Fibroblast of skin of left quadriceps (primary cell): ENCODE measurements at places on chromosomes 1 and 21.

DNA sequence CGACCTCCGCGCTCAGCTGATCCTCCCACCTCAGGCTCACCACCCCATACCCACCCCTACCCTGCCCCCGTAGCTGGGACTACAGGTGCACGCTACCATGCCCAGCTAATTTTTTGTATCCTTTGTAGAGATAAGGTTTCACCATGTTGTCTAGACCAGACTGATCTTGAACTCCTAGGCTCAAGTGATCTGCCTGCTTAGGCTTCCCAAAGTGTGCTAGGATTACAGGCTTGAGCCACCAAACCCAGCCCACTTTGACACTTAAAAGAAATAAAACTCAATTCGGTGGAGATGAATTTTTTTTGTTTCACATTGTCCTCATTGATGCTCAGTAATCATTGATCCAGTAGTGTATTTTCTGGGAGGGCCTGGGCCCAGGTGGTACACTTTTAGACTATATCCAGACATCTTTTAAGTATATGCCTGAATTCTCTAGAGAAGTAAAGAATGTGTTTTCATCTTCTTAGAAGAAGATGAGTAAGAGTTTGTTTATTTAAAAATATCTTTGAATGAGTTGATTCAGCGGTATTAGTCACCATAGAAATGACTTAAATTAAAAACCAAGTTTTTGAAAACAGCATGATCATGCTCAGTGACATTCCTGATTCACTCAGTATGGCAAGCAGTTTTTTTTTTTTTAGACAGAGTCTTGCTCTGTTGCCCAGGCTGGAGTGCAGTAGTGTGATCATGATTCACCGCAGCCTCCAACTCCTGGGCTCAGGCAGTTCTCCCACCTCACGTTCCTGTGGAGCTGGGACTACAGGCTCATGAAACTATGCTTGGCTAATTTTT, 57.8 kb downstream of the EPB41 start:
- DNase-seq: peak; percentile 81

DNA sequence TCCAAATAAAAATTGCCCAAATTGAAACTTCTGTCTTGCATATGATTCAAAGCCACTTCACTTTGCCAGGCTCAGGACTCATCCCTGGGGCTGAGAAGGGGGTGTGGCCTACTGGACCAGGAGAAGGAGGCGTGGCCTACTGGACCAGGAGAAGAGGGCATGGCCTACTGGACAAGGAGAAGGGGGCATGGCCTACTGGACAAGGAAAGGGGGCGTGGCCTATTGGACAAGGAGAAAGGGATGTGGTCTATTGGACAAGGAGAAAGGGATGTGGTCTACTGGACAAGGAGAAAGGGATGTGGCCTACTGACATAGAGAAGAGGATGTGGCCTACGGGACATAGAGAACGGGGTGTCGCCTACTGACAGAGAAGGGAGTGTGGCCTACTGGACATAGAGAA, 405.3 kb downstream of the RRAGC start:
- no peak for DNase-seq

DNA sequence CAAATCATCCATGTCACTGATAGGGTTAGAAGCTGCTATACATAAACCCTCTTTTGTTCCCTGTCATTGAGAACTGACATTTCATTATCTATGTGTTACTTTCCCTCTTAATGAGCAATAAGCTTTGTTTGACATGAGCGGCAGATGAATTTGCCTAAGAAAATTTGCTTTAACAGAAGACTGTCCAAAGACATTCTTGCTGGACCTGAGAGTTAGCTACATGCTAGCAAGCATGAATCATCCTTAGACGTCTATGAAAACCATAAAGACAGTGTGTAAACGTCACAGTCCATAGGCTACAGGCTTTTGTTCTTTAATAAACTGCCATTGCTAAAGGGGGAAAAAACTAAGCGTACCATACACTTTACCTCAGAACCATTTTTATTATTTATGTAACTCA, 73.1 kb downstream of the TNFSF4 start:
- no peak for DNase-seq

DNA sequence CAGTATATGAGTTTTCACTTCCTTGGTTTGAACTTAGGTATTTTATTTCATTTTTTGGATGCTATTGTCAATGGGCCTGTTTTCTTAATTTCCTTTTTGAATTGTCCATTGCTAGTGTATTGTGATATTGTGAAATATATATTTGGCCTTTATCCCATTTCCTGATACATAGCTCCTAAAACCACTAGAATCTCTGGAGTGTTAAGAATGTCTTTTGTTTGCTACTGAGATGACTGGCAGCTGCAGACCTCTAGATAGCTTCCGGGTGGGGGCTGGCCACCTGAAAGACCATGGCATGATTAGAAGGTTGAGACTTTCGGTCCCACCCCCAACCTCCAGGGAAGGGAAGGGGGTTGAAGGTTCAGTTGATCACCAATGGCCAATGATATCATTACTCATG, 245.4 kb downstream of the KCNJ6 start:
- peak; percentile 73 for DNase-seq

- DNase-seq: no peak
These were observed 68.3 kb upstream of the KCND3 start for GRCh38 chr1:112057736-112058135.

DNA sequence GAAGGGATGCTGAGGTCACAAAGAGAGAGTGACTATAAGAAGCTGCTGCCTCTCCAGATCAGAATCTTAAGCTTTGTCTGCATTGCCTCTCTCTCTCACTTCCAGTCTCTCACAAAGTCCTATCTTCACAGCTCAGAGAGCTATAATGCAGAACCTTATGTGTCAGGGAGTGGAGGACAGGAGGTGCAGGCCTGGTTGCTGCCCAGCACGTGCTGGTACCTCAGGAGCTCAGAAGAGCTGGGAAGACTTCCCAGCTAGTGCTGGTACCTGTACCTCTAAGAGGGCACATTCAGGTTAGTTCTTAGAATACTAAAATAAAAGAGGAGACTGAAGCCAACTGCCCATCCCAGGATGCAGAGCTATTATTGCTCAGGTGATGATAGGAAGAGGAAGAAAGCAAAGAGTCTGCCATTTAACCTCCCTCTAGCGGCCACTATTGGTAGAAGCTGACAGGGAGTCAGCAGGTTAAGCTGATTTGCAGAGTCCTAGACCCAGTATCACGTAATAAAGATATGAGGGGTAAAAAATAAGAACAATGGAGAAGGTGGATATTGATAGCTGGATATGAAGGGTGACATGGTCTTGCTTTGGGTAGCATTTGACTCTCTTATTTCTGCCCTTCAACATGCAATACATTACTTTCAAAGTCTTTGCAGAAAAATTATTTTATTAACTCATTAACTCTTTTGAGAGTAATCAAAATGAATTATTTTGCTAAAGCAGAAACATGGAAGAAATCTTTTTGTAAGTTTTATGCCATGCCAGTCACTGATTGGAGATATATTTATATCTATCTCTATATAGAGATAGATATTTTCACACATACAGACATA, 138.1 kb upstream of the HMCN1 start:
- peak; percentile 5 for DNase-seq

DNA sequence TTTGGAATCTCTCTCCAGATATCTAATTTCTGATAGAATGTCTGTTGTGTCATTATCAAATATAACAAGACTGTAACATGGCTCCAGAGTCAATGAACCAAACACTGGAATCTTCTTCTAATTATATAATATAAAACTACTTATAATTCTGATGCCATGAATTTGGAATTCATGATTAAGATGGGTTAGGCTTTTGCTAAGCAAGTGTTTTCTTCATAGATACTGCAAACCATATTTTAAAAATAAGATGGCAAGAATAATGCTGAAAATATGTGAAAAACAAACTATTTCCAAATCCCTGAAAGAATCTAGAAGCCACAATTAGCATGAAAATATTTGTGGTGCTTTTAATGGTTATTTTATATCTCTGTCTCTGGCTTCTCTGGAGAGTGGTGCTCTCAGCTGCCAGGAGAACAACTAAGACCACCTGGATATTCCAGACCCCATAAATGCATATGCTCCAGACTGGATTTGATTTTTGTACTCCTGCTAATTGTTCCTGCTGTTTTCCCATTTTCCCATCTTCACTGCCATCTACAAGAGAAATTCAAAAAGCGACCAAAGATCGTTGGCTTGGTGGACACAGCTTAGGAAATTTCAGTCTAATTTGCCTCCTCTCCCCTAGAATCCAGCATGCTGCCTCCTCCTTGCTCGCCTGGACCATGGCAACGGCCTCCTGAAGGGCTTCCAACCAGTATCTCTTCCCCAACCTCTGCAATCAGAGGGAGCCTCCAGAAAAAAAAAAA, 418.9 kb downstream of the SETD4 start:
- peak; percentile 87 for DNase-seq

GRCh38 chr1:214228976-214229375, 52.0 kb upstream of the SMYD2 start:
- no peak for DNase-seq

GRCh38 chr1:234684856-234685255, 74.9 kb upstream of the IRF2BP2 start:
- DNase-seq: no peak

GRCh38 chr1:165060285-165060793, 296.2 kb downstream of the LMX1A start:
- DNase-seq: no peak

GRCh38 chr1:31745946-31746670, 18.0 kb downstream of the ADGRB2 start:
- no peak for DNase-seq

DNA sequence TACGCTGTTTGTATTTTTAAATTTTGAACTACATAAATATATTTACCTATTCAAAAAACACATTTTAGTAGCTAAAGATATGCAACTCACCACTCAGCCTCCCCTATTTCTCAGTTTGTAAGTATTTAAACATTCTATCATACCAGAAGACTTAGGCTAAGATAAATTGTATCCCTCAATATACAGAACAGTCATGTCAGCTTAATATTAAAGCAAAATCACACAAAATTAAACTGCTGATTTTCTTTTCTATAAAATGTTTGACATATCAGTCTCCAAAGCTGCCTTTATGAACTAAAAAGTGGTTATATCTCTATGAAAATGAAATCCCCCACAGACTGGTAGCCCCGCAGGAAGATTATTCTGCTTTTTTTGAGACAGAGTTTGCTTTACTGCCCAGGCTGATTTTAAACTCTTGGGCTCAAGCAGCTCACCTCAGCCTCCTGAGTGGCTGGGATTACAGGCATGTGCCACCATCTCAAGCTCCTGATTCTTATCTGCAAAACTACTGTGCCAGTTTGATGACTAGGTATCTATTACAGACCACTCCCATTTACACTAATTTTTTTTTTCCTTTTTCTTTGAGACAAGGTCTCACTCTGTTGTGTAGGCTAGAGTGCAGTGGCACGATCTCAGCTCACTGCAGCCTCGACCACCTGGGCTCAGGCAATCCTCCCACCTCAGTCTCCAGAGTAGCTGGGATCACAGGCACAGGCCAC, 37.6 kb downstream of the NRDC start:
- no peak for DNase-seq

DNA sequence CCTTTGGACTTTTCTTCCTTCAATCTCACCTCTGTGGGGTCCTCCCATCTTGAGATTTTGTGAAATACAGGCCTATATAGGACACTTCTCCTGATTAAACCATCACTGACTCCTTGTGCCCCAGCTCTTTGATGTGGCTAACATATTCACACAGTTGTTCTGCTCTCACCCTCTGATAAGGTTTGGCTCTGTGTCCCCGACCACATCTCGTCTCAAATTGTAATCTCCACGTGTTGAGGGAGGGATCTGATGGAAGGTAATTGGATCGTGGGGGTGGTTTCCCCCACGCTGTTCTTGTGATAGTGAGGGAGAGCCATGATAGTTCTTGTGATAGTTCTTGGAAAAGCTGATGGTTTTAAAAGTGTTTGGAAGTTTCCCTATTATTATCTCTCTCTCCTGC, 19.7 kb downstream of the LRRC7 start:
- no peak for DNase-seq

- no peak for DNase-seq
These were observed 96.1 kb downstream of the SLC35F3 start for GRCh38 chr1:234000557-234001041.

DNA sequence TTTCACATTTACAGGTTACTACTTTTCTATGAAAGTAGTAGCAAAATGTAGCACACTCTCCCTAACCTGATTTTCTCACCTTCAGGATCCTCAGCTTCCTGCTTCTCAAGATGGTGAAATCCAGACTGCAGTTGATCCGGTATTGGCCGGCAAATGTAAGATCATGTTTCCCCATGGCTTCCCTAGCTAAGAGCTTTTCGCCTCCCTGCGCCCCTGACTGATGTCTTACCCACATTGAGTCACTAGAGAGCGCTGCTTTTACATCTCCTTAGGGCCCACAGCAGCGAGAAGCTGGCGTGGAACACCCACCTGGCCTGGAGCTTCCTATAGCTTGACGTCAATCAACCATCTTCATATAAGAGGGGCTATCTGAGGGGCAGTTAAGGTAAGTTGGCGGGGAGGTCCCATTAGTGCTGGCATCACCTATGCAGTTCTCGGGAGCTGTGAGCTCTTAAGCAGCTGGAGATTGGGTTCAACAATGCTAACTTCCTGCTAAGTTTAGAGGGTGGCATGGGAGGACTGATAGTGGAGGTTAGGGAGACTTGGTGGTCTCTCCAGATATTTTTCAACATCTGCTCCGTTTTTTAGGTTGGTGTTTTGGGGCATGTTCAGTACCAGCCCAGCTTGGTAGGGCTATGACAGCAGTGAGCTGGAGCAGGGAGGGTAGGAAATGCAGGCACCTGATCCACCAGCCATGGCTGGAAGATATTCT, 5.5 kb downstream of the PTPN7 start:
- peak; percentile 43 for DNase-seq

- no peak for DNase-seq
These were observed 8.9 kb upstream of the LHX8 start for GRCh38 chr1:75125161-75125726.

- peak; percentile 87 for DNase-seq
These were observed 26.8 kb upstream of the ZNF697 start for GRCh38 chr1:119674835-119675289.

- no peak for DNase-seq
These were observed 14.1 kb upstream of the WNT9A start for GRCh38 chr1:227961651-227962466.

- DNase-seq: peak; percentile 2
These were observed 274.6 kb downstream of the LRRC7 start for GRCh38 chr1:69842326-69842725.

DNA sequence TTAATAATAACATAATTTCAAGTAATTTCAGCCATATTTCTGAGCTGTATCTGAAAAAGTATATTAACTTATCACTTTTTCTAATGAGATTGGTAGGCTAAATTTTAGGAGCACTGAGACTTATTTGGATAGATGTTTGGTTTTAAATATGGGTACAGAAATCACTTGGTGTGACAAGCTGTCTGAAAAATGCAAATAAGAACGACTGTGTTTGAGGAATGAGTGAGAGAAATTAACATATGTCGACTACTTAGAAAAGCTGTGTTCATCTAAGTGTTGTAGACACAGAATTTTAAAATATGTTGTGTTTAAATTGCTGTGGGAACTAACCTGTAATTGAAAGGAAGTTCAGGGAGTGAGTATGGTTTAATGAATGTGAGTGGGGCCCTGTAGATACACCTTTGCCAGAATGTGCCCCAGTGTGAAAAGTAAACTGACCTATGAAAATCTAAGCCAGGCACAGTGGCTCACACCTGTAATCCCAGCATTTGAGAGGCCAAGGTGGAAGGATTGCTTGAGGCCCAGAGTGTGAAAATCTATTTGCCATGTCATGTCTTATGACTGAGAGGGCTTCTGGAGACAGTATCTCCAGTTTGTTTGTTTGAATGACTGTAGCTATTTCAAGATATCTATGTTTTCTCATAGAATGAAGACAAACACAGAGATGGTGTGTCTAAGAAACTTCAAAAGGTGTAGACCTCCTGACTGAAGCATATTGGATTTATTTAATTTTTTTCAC, 53.8 kb upstream of the LRRC8C start:
- DNase-seq: no peak

- peak; percentile 76 for DNase-seq
These were observed 52.1 kb upstream of the LAPTM5 start for GRCh38 chr1:30809514-30810263.

- no peak for DNase-seq
These were observed 58.5 kb downstream of the WDR4 start for GRCh38 chr21:42820616-42821465.
